Thoracic aorta (tissue), 2 donors: ENCODE measurements at places on chromosomes 5 and 9. TPM values are rescaled to one million over a fixed set of nuclear protein-coding genes. Genes with fewer than 3 reads are reported as not detected.
A peak's percentile ranks its signal among the peaks of the same experiment; 100 is the strongest.

GRCh38 chr5:2562036-2562435, 189.4 kb downstream of the IRX2 start:
- no peak for DNase-seq

GRCh38 chr5:39650008-39650762, 225.4 kb upstream of the DAB2 start:
- DNase-seq = no peak

DNA sequence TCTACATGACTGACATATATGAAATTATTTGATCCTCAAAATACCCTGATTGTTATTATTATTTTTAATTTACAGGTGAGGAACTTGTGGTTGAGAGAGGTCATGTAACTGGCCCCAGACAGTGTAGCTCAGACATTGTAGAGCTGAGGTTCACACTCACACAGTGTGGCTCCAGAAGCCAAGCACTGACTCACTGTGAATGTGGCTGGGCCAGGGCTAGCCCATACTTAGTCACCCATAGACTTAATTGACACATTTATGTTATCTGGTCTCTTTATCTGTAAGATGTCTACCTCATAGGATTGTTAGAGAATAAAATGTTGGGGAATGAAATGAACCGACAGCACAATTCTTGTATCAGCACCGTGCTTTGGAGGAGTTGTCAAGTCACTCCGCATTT, 24.9 kb upstream of the CCDC112 start:
- DNase-seq = no peak

DNA sequence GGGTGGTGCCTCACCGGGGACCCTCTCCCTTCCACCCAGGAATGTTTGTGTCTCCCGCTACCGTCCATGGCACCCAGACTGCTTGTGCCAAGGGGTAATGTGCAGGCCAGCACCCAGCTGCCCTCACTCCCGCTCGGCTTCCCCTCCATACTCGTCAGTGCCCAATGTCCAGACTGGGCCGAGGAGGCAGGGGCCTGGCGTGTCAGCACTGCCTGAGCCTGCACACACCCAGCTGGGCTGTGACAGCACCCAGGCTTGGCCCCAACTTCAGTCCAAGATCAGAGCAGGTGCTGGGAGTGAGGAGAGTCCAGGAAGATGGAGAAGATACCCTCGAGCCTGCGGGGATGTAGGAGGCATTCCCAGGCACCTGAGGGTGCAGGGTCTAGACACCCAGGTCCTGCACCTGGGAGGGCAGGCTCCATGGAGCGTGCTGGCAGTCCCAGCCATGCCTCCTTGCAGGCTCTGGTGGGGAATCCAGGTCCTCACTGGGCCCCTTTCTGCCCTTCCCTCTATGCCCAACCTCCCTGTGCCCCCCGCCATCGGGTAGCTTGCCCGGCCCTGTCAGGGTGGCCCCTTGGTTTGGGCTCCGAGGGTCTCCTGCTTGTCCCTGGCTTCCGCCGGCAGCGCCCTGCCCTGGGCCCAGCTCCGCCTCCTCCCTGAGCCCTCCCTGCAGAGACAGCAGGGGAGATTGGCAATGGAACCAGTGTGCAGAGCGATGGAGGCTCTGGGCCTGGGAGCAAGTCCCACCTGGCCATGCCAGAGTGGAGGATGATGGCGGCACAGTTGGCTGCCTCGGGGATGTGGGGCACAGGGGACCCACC, 250.8 kb upstream of the EDIL3 start:
- no peak for DNase-seq

Gene TMEM215
- not detected for total RNA-seq

Gene BAAT
- total RNA-seq = 0.92 TPM

GRCh38 chr5:68287976-68288706, 72.6 kb downstream of the PIK3R1 start:
- peak; percentile 26 for DNase-seq
